ENCODE measurements at places on chromosomes 6 and 20. TPM values are rescaled to one million over a fixed set of nuclear protein-coding genes. Genes with fewer than 3 reads are reported as not detected.

DNA sequence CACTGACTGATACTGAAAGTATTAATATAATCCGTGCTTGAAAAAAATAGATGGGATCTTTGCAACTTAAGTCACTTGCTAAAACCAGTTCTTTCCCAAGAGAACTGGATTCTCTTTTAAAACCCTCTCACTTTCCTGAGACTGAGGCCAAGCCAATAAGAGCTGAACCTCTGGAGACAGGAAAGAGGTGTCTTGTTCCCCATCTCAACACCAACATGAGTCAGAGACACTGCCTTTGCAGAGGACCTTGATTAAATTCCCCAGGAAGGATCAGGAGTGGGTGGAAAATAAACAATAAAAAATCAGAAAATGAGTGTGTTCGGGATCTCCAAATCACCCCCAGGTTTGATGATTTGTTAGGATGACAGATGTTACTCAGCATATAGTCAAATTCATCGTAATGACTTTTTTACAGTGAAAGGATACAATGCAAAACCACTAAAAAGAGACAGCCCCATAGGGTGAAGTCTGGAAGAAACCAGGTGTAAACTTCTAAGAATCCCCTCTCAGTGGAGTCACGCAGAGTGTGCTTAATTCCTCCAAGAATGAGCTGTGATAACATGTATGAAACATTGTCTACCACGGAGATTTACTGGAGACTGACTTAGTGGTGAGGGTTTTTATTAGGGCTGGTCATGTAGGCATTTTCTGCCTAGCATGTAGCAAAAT is 122.8 kb upstream of the BEND3 start:
- no peak for DNase-seq
- no peak overlapping the region for H3K27ac ChIP-seq
- H3K4me1 ChIP-seq = peaks cover 4% of the 10 kb centered on the region
- no peaks in the 10 kb centered on the region for H3K36me3 ChIP-seq
- no peaks in the 10 kb centered on the region for H3K27me3 ChIP-seq

GRCh38 chr6:90907931-90908655 is 321.2 kb upstream of the MAP3K7 start:
- H3K36me3 ChIP-seq = no peaks in the 10 kb centered on the region
- H3K4me1 ChIP-seq = no peaks in the 10 kb centered on the region
- H3K27me3 ChIP-seq = no peaks in the 10 kb centered on the region
- DNase-seq = no peak

- no peak overlapping the region for H3K27ac ChIP-seq
- no peaks in the 10 kb centered on the region for H3K27me3 ChIP-seq
- H3K36me3 ChIP-seq = no peaks in the 10 kb centered on the region
Observed at GRCh38 chr6:61887423-61887822, 398.6 kb downstream of the KHDRBS2 start.

- no peaks in the 10 kb centered on the region for H3K27me3 ChIP-seq
Observed at GRCh38 chr6:42520786-42521607, 42.8 kb upstream of the UBR2 start.

GRCh38 chr20:17317341-17317740 is 90.5 kb downstream of the PCSK2 start:
- H3K4me3 ChIP-seq = no peak overlapping the region
- H3K4me1 ChIP-seq = peaks cover 4% of the 10 kb centered on the region
- no peaks in the 10 kb centered on the region for H3K27me3 ChIP-seq
- H3K36me3 ChIP-seq = no peaks in the 10 kb centered on the region

DNA sequence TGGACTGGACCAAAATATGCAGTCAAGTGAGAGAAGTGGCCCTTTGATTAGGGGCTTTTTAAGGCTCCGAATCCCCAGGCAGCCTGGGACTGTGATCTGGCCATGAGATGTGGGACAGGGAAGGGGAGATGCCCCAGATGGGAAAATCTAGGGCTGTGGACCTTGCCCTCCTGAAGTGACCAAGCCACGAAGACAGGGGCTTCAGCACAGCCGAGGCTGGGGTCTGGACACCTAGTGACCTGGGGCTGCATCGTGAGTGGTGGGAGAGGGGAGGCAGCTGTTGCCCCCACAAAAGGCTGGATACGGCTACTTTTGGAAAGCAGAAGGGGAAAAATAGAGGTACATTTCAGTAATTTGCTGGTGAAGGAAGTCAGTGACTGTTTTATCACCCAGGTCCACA is 139.5 kb upstream of the SLC24A3 start:
- no peaks in the 10 kb centered on the region for H3K27me3 ChIP-seq
- no peaks in the 10 kb centered on the region for H3K36me3 ChIP-seq
- no peak for DNase-seq
- H3K4me1 ChIP-seq = no peaks in the 10 kb centered on the region

- H3K27ac ChIP-seq = no peak overlapping the region
- H3K36me3 ChIP-seq = no peaks in the 10 kb centered on the region
- no peaks in the 10 kb centered on the region for H3K27me3 ChIP-seq
- H3K4me1 ChIP-seq = no peaks in the 10 kb centered on the region
Observed at GRCh38 chr6:14790976-14791375, 454.9 kb upstream of the JARID2 start.

- DNase-seq = no peak
- H3K36me3 ChIP-seq = no peaks in the 10 kb centered on the region
- H3K27ac ChIP-seq = no peak overlapping the region
- H3K4me3 ChIP-seq = no peak overlapping the region
Observed at GRCh38 chr6:16468991-16469615, 230.7 kb downstream of the GMPR start.

- no peak overlapping the region for H3K27ac ChIP-seq
- no peaks in the 10 kb centered on the region for H3K36me3 ChIP-seq
- no peak for DNase-seq
- H3K4me1 ChIP-seq = no peaks in the 10 kb centered on the region
- H3K27me3 ChIP-seq = no peaks in the 10 kb centered on the region
- no peak overlapping the region for H3K4me3 ChIP-seq
Observed at GRCh38 chr6:168067081-168067759, 11.8 kb downstream of the FRMD1 start.

GRCh38 chr6:38239719-38240451 is 399.8 kb downstream of the BTBD9 start:
- no peaks in the 10 kb centered on the region for H3K4me1 ChIP-seq
- no peak overlapping the region for H3K4me3 ChIP-seq
- no peaks in the 10 kb centered on the region for H3K36me3 ChIP-seq
- H3K27ac ChIP-seq = no peak overlapping the region

- peaks cover 29% of the 10 kb centered on the region for H3K4me1 ChIP-seq
- H3K36me3 ChIP-seq = no peaks in the 10 kb centered on the region
- H3K4me3 ChIP-seq = peak overlapping the region; percentile 96
- H3K27ac ChIP-seq = peak overlapping the region; percentile 58
- DNase-seq = no peak
Observed at GRCh38 chr20:20017844-20018185, 653 bp downstream of the NAA20 start.

- no peak for DNase-seq
- H3K4me3 ChIP-seq = no peak overlapping the region
- no peak overlapping the region for H3K27ac ChIP-seq
- H3K4me1 ChIP-seq = no peaks in the 10 kb centered on the region
Observed at GRCh38 chr6:99344289-99344688, 5.2 kb downstream of the FAXC start.

GRCh38 chr6:124882579-124883393 is 79.5 kb upstream of the RNF217 start:
- no peaks in the 10 kb centered on the region for H3K36me3 ChIP-seq
- H3K27ac ChIP-seq = no peak overlapping the region
- H3K4me1 ChIP-seq = no peaks in the 10 kb centered on the region

GRCh38 chr20:11227602-11228001 is 553.8 kb upstream of the JAG1 start:
- peaks cover 11% of the 10 kb centered on the region for H3K4me1 ChIP-seq
- no peaks in the 10 kb centered on the region for H3K36me3 ChIP-seq
- no peak overlapping the region for H3K27ac ChIP-seq

- H3K4me1 ChIP-seq = no peaks in the 10 kb centered on the region
- H3K27ac ChIP-seq = no peak overlapping the region
- H3K36me3 ChIP-seq = no peaks in the 10 kb centered on the region
Observed at GRCh38 chr20:38452880-38453624, 17.9 kb upstream of the SNHG17 start.

- H3K4me1 ChIP-seq = peaks cover 10% of the 10 kb centered on the region
- DNase-seq = no peak
- H3K27ac ChIP-seq = no peak overlapping the region
- H3K4me3 ChIP-seq = no peak overlapping the region
- H3K36me3 ChIP-seq = no peaks in the 10 kb centered on the region
Observed at GRCh38 chr6:36694616-36695015, 3.0 kb upstream of the RAB44 start.

GRCh38 chr6:91043751-91044150 is 456.9 kb upstream of the MAP3K7 start:
- DNase-seq = no peak
- H3K27ac ChIP-seq = no peak overlapping the region
- no peaks in the 10 kb centered on the region for H3K36me3 ChIP-seq
- H3K4me3 ChIP-seq = no peak overlapping the region

DNA sequence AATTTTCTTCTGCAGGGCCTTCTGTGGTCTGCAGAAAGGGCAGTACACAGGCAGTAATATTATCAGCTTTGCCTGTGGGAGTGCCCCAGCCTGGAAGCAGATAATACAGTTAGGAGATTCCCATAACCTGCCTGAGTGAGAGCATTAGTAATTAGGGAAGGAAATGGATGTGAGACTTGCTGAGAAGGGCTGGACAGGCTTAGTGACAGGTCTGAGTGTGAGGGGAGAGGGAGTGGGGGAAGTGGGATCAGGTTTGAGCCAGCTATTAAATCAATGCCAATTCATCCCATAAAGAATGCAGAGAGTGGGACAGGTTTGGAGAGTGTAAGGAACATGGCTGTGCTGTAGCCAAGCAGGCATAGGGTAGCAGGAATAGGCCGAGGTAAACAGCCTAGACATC is 10.1 kb upstream of the CFAP206 start:
- H3K27me3 ChIP-seq = no peaks in the 10 kb centered on the region
- H3K36me3 ChIP-seq = no peaks in the 10 kb centered on the region
- H3K4me3 ChIP-seq = no peak overlapping the region
- H3K27ac ChIP-seq = no peak overlapping the region
- H3K4me1 ChIP-seq = no peaks in the 10 kb centered on the region

DNA sequence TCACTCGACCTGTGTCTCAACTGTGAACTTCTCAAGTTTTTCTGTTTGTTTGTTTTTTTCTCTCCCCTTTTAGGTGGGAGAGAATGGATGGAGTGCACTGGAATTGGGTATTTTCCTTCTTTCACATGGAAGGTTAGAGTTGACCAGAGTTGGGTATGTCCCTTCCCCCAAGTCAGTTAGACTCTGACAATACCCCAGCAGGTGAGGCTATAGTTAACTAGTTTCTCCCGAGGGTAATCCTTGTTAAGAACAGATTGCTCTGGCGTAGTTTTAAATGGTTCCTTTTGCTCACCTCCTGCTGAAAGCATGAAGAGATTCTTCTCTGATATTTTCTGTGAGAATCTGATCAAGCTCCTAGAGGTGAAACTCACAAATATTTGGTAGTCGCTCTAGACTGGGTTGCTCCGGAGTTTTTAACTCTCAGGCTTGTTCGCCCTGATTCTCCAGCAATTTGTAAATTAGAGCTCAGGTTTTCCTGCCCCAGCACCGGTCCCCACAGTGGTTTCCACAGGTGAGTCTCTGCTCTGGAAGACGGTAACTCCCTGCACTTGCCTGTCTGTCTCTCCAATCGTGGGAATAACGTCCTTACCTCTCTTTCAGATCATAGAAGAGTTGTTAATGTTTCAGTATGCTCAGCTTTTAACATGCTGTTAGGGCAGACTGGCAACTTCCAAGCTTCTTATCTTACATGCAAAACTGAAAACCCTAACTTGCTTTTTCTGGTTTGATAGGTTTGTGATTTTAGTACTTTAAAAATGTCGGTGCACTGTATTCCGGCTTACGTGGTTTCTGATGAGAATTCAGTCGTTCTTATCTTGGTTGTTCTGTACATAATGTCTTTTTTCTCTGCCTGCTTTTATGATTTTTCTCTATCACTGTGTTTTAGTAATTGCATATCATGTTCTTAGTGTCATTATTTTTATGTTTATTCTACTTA is 111.2 kb upstream of the HIVEP1 start:
- H3K27ac ChIP-seq = no peak overlapping the region
- H3K27me3 ChIP-seq = no peaks in the 10 kb centered on the region
- DNase-seq = no peak
- no peaks in the 10 kb centered on the region for H3K36me3 ChIP-seq
- H3K4me3 ChIP-seq = no peak overlapping the region

DNA sequence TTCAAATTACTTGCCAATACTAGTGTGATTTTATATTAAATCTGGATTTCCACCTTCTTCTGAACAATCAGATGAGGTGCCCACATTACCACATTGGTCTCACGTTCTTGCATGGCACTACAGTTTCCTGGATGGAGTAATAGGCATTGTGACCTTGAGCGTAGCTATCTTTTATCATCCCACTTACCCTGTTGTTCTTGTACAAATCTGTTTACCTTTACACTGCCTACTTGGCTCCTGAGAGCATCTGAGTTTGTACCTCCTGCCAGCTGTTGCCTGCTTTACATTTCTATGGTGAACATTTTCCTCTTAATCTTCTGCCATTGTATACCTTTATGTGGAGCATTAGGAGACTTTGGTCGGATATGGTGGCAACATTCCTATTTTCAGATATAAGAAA is 90.7 kb downstream of the AKAP7 start:
- H3K4me1 ChIP-seq = no peaks in the 10 kb centered on the region
- no peak overlapping the region for H3K4me3 ChIP-seq
- no peak overlapping the region for H3K27ac ChIP-seq
- H3K27me3 ChIP-seq = no peaks in the 10 kb centered on the region

DNA sequence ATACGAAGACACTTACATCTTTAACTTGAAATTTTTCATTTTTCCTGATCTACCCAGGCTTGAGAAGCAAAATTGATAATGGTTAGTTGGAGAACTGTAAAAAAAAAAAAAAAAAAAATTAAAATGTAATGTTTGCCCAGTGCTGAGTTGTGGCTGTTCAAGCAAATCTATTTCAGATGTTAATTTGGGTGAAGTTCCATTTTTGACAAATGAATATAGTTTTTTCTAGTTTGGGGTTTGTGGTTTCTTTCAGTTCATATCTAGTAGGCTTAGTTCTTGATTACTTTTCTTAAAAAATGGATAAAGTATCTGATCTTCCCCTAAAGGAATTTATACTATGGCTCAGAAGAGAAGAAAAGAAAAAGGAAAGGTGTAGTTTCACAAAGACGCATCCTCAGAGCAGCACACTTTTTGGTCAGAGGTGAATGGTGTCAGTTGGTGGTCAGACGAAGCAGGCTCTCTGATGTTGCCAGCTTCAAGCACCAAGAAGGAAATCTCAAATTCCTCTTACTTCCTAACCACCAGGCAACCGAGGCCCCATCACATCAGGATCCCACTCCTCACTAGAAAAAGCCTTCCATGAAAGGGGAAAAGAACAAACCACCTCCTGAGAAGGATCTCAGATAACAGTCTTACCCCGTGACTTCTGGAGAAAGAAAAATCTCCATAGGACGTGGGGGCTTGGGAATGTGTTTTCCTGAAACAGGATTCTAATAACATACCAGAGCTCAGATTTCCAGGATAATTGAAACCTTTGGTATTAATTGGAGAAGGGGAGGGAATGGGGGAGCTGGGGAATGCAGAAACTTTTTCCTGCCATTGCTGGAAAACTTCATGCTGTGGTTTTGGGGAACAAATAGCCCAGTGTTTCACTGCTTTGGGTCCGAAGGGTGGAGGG is 396.2 kb downstream of the CD83 start:
- H3K27me3 ChIP-seq = no peaks in the 10 kb centered on the region
- no peak overlapping the region for H3K27ac ChIP-seq

- H3K4me3 ChIP-seq = no peak overlapping the region
- H3K27me3 ChIP-seq = no peaks in the 10 kb centered on the region
- no peak for DNase-seq
- H3K36me3 ChIP-seq = no peaks in the 10 kb centered on the region
Observed at GRCh38 chr6:29509711-29510110, 22.0 kb upstream of the MAS1L start.

The ADGRF1 gene
- 5.4 TPM for total RNA-seq

The SYCP2 gene
- 23.8 TPM for total RNA-seq

The APOBEC2 gene
- 1.2 TPM for total RNA-seq

The COL20A1 gene
- total RNA-seq = 14.4 TPM

All from testis (tissue), 5 donors.